Stimulated activated CD8-positive, alpha-beta memory T cell treated with anti-CD3 and anti-CD28 coated beads, Interleukin-4, amount 100 ng/mL, for 24 hours (primary cell): ENCODE measurements at places on chromosomes 13 and 19.

DNA sequence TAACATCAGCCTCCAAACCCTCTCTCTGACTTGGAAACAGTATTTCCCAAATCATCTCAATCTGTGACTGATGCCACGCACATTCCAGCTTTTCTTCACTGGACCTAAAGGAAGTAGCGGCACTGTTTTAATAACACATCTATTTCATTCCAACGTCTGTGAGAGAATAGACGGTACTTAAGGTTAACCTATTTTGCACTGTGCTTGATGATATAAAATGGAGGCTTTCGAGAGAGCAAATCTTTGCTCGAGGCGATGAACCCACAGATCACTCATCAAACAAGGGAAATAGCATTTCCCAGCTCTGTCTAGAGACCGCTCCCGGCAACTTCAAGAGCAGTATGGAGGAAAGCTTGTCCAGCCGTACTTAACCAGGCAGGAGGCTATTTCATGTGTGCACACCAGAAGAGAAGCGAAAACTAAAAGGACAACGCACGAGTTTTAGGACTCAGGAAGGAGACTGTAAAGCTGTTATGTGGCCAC lies 2.9 kb downstream of the UBL3 start:
- DNase-seq = no peak

DNA sequence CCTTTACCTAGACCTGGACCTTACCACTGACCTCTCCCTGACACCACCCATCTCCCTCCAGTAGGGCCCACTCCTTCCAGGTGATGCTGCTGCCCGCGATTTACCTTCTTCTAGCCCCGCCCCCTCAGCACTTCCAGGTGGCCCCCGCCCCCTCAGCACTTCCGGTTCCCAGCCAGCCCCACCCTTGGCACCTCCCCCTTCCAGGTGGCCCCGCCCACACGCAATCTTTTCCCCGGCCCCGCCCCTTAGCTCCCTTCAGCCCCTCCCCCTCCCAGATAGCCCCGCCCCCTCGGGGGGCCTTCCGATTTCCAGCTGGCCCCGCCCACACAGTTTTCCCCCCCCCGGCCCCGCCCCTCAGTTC lies 586 bp downstream of the LIG1 start:
- DNase-seq = peak; percentile 85

DNA sequence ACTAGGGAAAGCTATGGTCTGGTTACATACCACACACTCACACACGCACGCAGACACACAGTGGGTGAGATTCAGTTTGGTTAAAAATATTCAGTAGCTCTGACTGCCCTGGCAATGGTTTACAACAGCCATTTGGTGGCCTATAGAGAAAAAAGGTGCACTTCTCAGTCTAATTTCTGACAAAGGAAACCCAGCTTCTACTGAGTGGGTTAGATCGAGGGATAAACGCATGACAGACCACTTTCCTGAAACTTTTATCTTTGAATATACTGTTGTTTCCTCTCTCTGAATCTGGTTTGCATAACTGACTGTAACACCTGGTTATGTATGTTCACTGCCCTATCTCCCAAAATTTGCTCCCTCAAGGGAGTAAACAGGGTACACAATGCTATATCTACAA lies 2.5 kb downstream of the LIG4 start:
- no peak for DNase-seq

DNA sequence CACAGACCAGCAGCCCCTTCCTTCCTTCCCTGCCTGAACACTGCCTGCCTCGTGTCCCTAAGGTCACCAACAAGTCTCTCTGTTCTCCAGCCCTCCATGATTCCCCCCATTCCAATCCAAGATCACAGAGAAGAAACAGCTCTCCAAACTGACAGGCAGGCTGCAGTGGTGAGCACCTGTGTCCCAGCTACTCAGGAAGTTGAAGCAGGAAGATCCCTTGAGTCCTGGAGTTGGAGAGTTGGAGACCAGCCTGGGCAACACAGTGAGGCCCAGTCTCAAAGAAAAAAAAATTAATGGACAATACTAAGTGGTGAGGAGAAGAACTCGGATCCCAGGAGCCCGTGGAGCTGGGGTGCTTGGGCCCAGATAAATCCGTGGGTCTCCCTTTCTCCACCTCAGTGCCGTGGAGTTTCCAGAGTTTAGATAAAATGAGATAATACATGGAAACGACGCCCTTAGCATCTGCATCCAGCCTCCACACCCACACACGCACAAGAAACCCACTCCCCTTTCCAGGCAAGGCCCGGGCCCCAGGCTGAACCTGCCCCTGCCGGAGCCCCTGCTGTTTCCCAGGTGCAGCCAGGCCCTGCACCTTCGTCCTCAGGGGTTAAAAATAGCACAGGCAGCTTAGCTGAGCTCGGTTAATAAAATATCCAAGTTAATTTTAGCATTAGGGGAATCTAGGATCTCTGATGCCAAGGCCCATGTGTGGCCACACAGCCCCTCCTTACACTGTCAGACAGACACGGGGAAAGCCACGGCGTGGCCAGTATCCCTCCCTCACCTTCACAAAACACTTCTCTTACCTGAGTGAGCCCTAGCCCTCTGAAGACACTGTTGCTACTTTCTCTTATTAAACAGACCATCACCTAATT lies 4.7 kb downstream of the RASA3 start:
- DNase-seq = no peak

- peak; percentile 34 for DNase-seq
Measured at GRCh38 chr19:2049741-2050348, 1.2 kb downstream of the MKNK2 start.

DNA sequence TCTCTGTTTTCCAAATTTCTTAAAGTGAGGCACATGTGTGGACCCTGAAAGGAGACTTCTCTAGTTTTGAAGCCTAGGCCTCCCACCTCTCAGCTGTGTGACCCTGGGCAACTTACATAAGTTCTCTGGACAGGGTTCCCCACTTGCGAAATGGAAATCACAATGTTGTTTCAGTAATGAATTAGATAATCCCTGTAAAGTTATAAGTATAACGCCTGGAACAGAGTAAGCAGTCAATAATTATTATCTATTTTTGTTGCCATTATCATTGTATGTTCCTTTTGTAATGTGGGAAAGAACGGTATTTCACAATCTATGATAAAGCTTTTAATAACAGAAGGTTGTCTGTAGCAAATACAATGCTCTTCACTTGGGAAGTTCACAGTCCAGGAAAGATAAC lies 437.3 kb upstream of the ZNF507 start:
- no peak for DNase-seq

DNA sequence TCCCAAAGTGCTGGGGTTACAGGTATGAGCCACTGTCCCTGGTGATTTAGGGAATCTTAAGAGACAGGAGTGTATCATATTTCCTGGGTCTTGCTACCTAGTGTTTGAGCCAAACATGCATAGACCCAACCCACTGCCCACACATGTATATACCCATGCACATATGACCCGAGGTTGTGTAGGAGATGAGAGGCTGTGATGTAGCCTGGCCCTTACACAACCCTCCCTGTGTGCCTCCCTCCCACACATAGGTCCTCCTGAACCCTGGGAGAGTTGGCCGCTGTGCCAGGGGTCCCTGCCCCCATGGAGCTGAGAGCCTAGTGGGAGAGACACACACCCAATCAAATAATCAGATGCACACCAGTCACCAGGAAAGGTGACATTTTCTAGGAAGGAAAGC lies 365.9 kb downstream of the ZNF536 start:
- DNase-seq = no peak

DNA sequence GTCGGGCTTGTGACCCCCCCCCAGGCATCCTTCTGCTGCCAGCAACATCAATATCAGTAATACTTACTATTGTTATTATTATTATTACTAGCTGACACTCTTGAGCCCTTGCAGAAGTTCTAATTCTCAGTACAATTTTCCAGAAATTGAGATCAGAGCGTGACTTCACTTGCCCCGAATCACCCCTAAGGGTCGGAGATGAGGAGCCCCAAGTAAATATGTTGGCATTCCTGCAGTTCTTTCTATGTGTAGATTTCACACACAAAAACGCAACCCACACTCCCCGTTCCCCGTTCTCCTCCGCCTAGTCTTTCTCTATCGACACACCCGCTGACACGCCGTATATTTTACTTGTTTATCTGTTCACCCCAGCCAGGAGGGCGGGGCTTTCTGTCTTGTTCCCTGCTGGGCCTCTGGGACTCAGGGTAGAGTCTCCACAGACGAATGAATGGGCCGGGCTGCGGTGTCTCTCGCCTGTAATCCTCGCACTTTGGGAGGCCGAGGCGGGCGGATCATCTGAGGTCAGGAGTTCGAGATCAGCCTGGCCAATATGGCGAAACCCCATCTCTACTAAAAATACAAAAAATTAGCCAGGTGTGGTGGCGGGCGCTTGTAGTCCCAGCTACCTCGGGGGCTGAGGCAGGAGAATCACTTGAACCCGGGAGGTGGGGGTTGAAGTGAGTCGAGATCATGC lies 14.7 kb downstream of the TLE5 start:
- peak; percentile 42 for DNase-seq

GRCh38 chr19:13825489-13826441 lies 30.5 kb downstream of the ZSWIM4 start:
- no peak for DNase-seq

- no peak for DNase-seq
Measured at GRCh38 chr13:106986033-106986484, 418.1 kb upstream of the ARGLU1 start.

- DNase-seq = no peak
Measured at GRCh38 chr13:90427322-90428272, 919.9 kb upstream of the MIR17HG start.

DNA sequence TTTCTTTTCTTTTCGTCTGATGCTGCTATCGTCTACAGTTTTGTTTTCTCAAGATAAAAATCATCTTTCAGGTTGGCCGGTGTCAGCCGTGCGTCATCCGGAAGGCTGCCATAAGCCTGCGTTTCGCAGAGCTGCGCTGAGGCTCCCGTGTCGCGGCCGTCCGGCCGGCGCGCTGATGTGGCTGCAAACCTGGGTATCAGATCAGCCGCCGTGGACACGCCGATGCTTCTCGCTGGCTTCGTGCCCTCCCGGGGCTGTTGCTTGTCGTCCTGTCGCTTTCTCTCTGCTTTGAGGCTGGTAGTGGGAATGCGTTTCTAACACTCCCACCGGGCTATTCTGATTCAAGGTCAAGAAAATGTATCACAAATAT lies 45.9 kb upstream of the TFDP1 start:
- DNase-seq = no peak

DNA sequence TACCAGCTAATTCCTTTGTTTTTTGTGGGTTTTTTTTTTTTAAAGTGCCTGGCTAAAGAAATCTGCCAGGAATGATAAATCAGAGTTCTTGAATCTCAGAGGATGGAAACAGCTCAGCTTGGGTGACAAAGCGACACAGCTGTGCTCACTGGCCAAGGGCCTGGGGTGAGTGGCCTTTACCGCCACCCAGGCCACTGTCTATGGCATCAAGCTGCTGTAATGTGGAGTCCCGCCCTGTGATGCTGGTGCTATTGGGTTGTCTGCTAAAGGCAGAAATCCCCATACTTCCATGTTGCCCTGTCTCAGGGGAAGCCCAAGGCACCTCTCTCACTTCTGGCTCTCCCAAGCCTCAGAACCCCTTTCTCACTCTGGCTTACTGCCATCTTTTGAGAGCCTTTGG lies 82.6 kb upstream of the FARP1 start:
- DNase-seq = no peak

GRCh38 chr13:28117689-28118377 lies 17.5 kb upstream of the FLT3 start:
- DNase-seq = no peak

GRCh38 chr19:3977242-3978143 lies 6.6 kb upstream of the DAPK3 start:
- no peak for DNase-seq

GRCh38 chr13:98613591-98613990 lies 36.7 kb upstream of the STK24 start:
- no peak for DNase-seq

DNA sequence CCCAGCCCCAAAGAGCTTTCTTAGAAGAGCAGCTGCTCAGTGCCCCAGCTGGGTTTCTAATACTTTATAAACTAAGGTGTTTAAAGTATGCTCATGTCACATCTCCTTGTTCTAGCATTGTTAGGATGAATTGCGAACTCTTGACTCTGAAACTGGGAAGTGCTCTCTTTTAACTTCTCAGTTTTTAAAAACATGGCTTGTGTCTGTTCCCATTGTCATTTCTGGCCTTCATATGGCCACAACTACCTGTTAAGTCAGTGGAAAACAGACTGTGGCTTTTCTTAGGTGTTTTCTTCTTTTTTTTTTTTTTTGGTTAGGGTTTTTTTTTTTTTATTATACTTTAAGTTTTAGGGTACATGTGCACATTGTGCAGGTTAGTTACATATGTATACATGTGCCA lies 164.7 kb downstream of the KCNRG start:
- no peak for DNase-seq

GRCh38 chr13:59461411-59461810 lies 702.3 kb downstream of the DIAPH3 start:
- DNase-seq = no peak

DNA sequence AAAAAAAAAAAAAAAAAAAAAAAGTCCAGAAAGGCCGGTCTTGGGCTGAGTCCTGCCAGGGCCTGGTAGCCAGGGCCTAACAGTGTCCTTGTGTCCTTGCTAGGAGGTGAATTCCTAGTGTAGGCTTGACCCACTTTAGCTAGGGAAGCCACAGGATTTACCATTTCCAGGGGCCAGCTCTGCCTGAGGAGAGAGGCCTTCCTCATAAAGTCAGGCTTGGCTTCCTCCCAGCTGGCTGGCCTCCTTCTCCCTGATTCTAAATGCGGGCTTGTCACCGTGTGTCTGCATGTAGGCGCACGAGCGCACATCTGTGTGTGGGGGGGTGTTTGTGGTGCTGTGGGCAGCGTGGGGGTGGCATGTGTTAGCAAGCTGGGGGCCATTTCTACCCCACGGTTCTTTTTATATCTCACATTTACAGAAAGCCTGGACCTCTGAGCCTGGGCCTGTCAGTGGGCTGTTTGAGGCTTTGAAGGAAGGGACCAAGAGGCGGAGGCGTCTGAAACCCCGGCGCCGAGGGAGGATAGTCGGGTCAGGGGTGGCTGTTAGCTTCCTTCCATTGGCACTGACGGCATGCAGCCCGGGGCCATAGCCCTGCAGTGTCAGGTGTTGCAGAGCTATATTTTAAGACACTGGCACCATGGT lies 31.7 kb downstream of the IER2 start:
- peak; percentile 57 for DNase-seq

DNA sequence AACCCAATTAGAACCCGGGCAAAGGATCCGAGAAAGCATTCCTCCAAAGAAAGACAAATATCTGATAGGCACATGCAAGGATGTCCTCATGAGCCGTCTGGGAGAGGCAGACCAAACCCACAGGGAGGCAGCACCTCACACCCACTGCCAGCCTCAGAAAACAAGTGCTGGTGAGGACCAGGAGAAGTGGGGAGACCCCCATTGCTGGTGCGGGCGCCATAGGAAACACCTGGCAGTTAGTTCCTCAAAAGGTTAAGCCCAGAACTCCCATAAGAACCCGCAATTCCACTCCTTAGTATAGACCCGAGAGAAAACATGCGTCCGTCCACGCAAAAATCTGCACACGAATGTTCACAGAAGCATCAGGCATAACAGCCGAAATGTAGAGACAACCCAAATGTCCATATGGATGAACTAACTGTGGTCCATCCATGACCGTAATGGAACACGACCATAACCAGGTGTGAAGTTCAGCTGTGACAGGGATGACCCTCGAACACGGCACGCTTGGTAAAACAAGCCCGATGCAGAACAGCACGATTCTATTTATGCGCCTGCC lies 7.9 kb downstream of the ZNF787 start:
- DNase-seq = no peak
